CD4-positive, alpha-beta T cell treated with Interleukin-4 for 4 hours (primary cell): ENCODE measurements at places on chromosomes 4 and X.

DNA sequence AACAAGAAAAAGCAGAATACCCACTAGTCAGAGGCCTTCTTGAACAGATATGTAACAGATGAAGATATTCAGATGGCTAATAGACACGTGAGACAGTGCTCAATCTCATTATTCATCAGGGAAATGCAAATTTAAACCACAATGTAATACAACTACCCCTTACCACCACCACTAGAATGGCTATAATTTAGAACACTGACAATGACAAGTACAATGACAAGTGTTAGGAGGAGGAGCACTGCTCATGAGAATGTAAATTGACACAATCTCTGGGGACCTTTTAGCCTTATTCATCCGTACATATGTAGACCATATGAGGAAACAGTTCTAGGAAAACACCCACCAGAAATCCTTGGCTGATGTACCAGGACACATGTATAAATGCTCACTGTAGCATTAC is 13.1 kb downstream of the ZNF81 start:
- DNase-seq, result no peak

GRCh38 chr4:129037093-129037492 is 56.2 kb downstream of the SCLT1 start:
- no peak for DNase-seq

- no peak for DNase-seq
Measured at GRCh38 chrX:25048178-25048577, 32.4 kb upstream of the ARX start.

DNA sequence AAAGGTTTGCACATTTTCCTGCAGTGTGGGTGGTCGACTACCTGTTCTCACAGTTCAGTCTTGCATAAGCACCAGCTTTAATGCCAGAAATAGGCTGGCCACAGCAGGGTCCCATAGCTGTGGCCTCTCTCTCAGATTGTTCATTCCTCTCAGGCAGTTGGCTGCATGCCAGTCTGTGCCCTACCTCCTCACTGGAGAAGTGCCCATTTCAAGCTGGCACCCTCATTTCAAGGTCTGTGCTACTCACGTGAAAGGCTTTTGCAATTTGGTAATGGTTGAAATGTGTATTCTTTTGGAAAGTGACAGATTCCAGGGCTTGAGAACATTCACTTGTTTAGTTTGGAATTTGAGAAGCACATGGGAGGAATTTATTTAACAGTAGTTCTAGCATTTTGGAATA is 28.9 kb upstream of the MTMR1 start:
- DNase-seq, result no peak

DNA sequence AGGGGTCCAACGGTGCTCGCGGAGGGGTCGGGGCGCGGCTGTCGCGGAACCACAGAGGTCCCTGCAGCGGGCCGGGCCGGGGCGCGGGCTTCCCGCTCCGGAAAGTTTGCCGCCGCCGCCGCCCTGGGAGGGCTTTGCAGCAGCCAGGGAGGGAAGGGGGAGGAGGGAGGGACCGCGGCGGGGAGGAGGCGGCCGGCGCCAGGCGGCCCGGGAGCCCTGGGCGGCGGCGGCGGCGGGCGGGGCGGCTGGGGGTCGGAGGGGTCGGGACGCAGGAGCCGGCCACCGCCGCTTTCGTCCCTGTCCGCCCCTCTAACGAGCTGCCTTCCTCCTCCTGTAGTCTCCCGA is 375 bp downstream of the FGFR3 start:
- DNase-seq, result peak; percentile 5
